Upper lobe of right lung (tissue), 1 donor: ENCODE measurements at places on chromosomes 4 and X. TPM values are rescaled to one million over a fixed set of nuclear protein-coding genes. Genes with fewer than 3 reads are reported as not detected.

ARR3 gene
- not detected for total RNA-seq

DNA sequence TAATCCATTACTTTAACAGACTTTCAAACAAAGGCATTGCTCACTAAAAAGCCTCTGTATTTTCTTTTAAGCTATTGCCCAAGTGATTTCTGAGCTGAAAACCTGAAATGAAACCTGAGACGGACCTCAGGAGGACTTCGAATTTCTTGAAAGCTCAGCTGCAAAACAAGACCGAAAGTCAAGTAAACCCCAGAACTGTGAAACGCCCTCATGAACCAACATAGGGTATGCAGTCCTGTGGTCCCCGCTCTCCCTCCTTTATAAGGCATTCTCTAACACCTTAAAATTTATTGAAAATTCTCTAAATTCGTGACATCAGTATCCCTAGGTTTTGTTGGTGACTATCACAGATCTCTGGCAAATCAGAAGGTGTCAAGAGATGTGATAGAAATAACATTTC is 91.8 kb downstream of the SHISA3 start:
- H3K27ac ChIP-seq = no peak overlapping the region
- no peaks in the 10 kb centered on the region for H3K36me3 ChIP-seq
- no peaks in the 10 kb centered on the region for H3K4me1 ChIP-seq
- no peak overlapping the region for H3K4me3 ChIP-seq
- no peak for DNase-seq

DNA sequence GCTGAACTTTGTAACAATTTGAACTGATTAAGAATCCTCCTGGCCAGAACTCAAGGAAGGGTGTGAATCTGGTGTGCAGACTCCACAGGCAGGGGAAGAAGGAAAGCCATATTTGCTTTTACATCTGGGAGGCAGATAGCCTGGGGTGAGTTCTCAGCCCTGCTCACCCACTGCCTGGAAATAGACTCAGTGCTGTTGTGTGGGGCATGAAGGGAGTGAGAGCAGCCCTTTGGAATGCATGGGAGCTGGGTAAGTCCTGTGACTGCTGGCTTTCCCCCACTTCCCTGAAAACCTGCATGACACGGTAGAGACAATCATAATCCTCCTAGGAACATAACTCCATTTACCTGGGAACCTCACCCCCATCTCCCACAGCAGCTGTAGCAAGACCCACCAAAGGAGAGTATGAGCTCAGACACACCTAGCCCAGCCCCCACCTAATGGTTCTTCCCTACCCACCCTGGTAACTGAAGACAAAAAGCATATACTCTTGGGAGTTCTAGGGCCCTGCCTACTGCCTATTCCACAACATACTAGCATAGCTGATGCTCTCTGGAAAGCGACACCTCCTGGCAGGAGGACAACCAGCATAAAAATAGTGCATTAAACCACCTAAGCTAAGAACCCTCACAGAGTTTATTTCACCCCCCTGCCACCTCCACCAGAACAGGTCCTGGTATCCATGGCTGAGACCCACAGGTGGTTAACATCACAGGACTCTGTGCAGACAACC is 59.3 kb upstream of the UBQLN2 start:
- H3K27ac ChIP-seq = no peak overlapping the region
- H3K4me3 ChIP-seq = no peak overlapping the region
- H3K36me3 ChIP-seq = no peaks in the 10 kb centered on the region
- H3K4me1 ChIP-seq = no peaks in the 10 kb centered on the region
- H3K27me3 ChIP-seq = no peaks in the 10 kb centered on the region

- no peak for DNase-seq
- no peak overlapping the region for H3K4me3 ChIP-seq
- H3K36me3 ChIP-seq = no peaks in the 10 kb centered on the region
- no peak overlapping the region for H3K27ac ChIP-seq
- H3K4me1 ChIP-seq = no peaks in the 10 kb centered on the region
- H3K27me3 ChIP-seq = no peaks in the 10 kb centered on the region
Measured at GRCh38 chr4:135492439-135492838, 1290.8 kb upstream of the PABPC4L start.

GUCY1A1 gene
- total RNA-seq = 76.0 TPM

GRCh38 chr4:40205259-40206198 is 8.7 kb downstream of the RHOH start:
- H3K4me3 ChIP-seq = peak overlapping the region; percentile 18
- H3K27ac ChIP-seq = peak overlapping the region; percentile 61
- no peaks in the 10 kb centered on the region for H3K36me3 ChIP-seq
- no peaks in the 10 kb centered on the region for H3K27me3 ChIP-seq

SCD5 gene
- 20.6 TPM for total RNA-seq

MPP1 gene
- total RNA-seq = 45.3 TPM

DNA sequence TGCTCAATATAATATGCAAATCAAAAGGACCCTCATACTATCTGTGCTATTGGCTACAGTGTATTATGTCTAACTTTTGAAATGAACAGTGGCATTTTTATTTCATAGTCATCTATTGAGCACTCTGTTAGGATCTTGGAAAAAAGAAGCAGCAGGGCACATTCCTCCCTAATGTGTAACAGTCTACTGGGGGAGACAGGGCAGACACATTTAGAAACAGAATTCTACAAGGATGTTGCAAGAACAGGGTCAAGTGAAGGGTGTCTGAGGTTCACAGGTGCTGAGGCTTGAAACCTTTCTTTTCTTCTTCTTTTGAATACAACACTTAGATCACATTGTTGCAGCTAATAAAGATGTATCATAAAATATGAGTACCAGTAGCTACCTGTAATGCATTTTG is 129.7 kb upstream of the SLC4A4 start:
- no peaks in the 10 kb centered on the region for H3K27me3 ChIP-seq
- no peak overlapping the region for H3K4me3 ChIP-seq
- no peak for DNase-seq
- no peaks in the 10 kb centered on the region for H3K36me3 ChIP-seq

- H3K36me3 ChIP-seq = no peaks in the 10 kb centered on the region
- H3K27ac ChIP-seq = no peak overlapping the region
- no peak overlapping the region for H3K4me3 ChIP-seq
- no peaks in the 10 kb centered on the region for H3K4me1 ChIP-seq
- no peak for DNase-seq
Measured at GRCh38 chr4:176188654-176189053, 6.7 kb downstream of the SPATA4 start.

DNA sequence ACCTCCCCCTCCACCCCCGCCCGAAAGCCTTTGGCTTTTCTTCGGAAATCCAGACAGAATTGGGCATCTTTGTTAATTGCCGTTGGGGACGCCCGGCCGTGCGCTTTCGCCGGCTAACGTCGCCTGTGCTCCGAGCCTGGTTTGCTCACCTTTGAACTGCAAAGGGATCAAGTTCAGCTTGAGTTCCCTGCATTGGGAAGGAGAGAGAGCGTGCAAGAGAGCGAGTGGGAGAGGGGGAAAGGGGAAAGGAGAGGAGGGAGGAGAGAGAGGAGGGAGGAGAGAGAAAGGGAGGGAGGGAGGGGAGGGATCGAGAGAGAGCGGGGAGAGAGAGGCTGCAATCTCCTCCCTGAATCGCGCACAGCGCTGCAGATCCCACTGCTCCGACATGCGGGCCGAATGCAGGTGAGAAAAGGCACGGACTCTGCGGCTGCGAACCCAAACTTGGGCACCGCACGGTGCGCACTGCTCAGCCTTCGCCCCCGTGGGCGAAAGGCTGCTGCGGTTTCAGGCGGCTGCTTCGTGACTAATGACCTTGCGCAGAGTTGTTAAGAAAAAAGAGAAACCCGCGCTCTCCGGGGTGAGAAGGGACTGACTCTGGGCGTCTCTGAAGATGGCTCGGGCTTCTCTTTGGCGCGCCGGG is at the start of gene PCDH7:
Gene PCDH7 (plus strand): TSS at position 349 of the 640 bp plus-strand sequence. CDS start 1,054 bp downstream, outside the sequence.
- DNase-seq = no peak
- H3K27me3 ChIP-seq = peaks cover 58% of the 10 kb centered on the region
- no peaks in the 10 kb centered on the region for H3K36me3 ChIP-seq
- H3K4me1 ChIP-seq = peaks cover 21% of the 10 kb centered on the region

DNA sequence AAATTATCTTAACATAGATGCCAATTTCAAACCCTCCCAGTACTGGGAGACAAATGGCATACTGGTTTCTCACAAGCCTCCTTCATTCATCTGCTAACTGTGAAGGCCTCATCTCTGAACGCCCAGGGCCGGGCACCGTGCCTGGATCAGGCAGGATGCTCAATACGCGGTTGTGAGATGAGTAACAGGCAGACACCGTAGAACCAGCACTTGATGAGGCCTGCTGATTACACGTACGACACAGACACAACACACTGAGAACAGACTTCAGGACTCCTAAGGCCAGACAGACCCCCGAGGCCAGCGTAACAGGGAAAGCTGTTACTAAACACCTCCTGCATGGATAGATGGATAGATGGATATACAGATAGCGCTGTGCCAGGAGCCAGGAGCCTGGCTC is 154.6 kb downstream of the AFAP1 start:
- no peaks in the 10 kb centered on the region for H3K36me3 ChIP-seq
- no peak for DNase-seq
- no peaks in the 10 kb centered on the region for H3K27me3 ChIP-seq
- peaks cover 24% of the 10 kb centered on the region for H3K4me1 ChIP-seq
- H3K4me3 ChIP-seq = no peak overlapping the region

CT45A3 gene
- total RNA-seq = 0.58 TPM

HTR2C gene
- not detected for total RNA-seq

GPR119 gene
- not detected for total RNA-seq

- H3K27me3 ChIP-seq = no peaks in the 10 kb centered on the region
- no peaks in the 10 kb centered on the region for H3K4me1 ChIP-seq
- H3K4me3 ChIP-seq = no peak overlapping the region
- no peak for DNase-seq
Measured at GRCh38 chr4:168248176-168248710, 70.3 kb downstream of the DDX60 start.

DNA sequence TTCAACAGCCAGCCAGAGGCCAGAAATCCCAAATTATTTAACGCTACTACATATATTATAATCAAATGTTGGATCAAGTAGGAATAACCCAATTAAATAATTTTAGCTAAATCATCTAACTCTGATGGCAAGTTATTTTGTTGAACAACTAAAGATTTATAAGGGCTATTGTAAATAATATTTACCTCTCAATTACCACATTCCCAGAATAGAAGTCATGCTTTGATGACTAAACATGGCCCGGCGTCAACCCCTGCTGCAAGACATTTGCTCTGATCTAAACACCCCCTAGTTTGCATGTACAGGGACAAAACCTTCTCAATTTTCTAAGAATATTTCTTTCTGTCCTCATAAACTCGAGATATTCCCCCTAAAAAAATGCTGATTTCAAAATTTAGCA is 14.2 kb downstream of the VEGFC start:
- H3K27me3 ChIP-seq = no peaks in the 10 kb centered on the region
- no peak for DNase-seq
- no peak overlapping the region for H3K27ac ChIP-seq
- H3K36me3 ChIP-seq = no peaks in the 10 kb centered on the region
- no peak overlapping the region for H3K4me3 ChIP-seq

DNA sequence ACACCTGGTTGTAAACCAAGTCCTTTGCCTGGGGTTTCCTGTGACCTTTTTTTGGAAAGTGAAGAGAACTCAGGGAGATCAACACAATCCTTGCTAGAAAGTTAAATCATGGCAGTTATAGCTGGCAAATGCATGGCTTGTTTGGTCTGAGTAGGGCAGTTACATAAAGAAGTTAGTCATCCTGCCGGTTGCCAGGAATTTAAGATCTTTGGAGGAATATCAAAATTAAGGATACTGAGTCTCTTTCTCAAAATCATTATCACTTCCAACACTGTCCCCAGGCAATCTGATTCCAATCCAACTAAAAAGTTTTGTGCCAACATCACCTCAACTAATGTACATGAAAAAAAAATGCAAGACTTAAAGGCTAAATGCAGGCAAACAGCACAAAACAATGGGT is 40.3 kb downstream of the C4orf54 start:
- H3K4me3 ChIP-seq = no peak overlapping the region
- H3K27me3 ChIP-seq = no peaks in the 10 kb centered on the region
- H3K4me1 ChIP-seq = no peaks in the 10 kb centered on the region

PNMA6A gene
- 0.87 TPM for total RNA-seq

DNA sequence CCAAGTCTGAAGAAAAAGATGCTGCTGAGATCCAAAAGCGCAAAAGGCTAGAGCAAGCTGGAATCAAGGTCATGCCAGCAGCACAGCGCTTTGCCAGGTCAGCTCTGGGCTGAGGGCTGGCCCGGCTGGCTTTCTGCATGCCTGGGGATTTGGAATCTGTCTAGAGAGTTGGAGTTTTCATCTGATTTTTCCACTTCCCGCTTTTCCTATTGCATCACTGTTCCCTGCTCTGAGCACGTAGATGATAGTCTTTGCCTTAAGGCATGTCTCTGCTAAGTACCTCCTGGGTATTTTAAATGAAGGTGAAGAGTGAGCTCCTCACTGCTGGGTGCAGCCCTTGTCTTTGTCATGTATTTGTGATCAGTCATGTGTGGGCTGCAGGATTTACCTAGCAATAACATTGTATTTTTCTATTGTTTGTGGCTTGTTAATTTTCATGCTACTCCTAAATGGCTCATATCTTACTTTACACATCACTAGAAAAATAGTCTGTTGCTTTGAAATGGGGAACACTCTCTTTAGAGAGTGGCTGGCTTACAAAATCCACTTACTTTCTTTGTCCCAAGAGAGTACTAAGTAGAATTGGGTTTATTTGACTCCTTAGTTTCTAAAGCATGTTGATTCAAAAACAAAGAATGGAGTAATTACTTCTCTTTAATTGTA is 82.8 kb downstream of the LIMCH1 start:
- no peak for DNase-seq
- H3K4me3 ChIP-seq = no peak overlapping the region
- peaks cover 38% of the 10 kb centered on the region for H3K36me3 ChIP-seq
- H3K27me3 ChIP-seq = no peaks in the 10 kb centered on the region
- H3K27ac ChIP-seq = no peak overlapping the region

- no peak overlapping the region for H3K4me3 ChIP-seq
- no peak for DNase-seq
- no peak overlapping the region for H3K27ac ChIP-seq
- no peaks in the 10 kb centered on the region for H3K4me1 ChIP-seq
- no peaks in the 10 kb centered on the region for H3K36me3 ChIP-seq
- H3K27me3 ChIP-seq = no peaks in the 10 kb centered on the region
Measured at GRCh38 chrX:115889121-115889890, 281.2 kb upstream of the AGTR2 start.

GRCh38 chr4:80878218-80878617 is 152.3 kb upstream of the BMP3 start:
- no peaks in the 10 kb centered on the region for H3K27me3 ChIP-seq
- H3K4me1 ChIP-seq = no peaks in the 10 kb centered on the region
- no peak overlapping the region for H3K4me3 ChIP-seq
- no peak overlapping the region for H3K27ac ChIP-seq

LRCH2 gene
- total RNA-seq = 7.1 TPM
